ENCODE measurements at places on chromosomes 1 and 21.

DNA sequence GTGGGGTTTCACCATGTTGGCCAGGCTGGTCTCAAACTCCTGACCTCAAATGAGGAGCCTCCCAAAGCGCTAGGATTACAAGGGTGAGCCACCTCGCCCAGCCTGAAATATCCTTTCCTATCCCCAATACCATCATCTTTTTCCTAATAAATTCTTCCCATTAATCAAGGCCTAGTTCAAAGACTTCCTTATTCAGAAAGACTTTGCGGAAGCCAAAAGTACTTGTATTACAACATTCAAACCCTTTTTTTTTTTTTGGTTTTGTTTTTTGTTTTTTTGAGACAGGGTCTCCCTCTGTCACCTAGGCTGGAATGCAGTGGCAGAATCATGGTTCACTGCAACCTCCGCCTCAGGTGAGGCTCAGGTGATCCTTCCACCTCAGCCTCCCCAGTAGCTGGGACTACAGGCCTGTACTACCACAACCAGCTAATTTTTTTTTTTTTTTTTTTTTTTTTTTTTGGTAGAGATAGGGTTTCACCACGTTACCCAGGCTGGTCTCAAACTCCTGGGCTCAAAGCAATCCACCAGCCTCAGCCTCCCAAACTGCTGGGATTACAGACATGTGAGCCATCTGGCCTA is 7.6 kb downstream of the SLC19A2 start:
- no peak for DNase-seq

GRCh38 chr1:17099616-17100340 is 19.5 kb downstream of the PADI2 start:
- no peak for DNase-seq

DNA sequence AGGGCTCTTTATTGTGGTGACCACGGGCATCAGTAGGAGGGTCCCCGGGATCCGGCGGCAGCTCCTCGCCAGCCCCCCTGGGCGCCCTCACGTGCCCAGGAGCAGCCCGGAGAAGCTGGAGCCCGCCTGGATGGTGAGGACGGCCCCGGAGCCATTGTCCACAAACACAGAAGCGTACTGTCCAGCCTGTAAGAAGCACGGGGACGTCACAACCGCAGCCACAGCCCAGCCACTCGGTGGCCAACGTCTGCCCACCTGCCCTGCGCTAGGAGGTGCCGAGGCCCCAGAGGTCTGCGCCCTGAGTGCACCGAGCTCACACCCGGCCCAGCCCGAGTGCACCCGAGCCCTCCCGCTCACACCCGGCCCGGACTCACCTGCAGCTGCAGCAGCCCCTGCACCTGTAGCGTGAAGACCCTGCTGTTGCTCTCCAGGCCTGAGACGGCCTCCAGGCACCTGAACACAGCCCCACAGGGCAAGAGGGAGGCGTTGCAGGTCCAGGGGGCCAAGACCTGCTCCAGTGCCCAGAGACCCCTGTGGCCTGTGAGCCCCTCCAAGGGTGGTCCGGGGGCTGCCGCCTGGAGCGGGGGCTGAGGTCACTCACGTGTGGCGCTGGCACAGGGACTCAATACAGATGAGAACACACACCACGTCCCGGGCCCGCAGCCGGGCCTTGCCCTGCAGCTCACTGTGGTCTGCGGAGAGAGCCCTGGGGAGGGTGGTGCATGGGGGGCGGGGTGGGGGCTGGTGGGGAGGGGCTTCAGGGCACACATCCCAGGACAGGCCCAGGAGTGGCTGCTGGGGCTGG is 3.9 kb downstream of the C1QTNF12 start:
- no peak for DNase-seq

DNA sequence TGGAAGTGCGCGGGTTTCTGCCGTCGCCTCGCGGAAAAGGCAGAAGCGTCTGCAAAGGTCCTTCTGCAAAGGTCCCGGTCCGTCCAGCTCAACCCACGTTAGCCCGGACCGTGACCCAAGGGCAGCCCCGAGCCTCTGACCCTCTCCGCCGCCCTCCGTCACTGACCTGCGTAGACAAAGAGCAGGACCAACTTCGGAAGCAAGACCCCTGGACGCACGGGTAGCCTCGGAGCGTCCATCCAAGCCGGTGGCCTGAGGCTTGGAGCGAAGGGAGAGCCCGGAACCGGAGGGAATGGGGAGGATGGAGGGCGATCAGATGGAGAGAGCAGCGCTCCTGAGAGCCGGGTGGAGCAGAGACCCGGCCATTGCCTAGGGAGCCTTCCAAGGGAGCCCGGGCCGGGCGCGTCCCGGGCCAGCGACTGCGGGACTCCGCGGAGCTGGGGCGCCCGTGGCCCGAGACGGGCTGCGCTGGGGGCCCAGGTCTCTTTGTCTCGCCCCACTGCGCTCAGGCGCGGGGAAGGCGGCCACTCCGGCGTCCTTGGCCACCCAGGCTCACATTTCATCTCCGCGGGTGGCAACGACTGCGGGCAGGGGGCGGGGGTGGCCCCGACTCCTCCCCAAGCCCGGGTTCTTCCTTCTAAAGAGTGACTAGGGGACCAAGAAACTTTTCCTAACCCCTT is at the start of gene CYYR1:
Gene CYYR1 (minus strand): TSS at position 585 of the 680 bp plus-strand sequence. CDS start 346 bp downstream, at position 239.
- DNase-seq: no peak

DNA sequence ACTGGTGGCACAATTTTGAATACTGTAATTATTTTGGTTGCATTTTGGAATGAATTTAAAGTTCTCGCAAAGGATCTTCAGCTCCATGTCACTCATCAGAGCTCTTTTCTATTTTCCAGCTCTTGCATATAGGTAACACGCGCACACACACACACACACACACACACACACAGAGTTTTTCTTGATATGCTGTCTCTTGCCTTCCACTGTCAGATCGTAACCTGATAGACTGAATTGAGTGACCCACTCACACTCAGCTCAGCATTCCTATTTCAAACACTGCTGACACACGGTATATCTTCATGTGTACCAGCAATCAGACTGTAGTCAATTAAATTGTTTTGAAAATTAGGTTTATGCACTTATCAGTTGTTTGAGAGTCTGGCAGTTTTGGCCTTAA is 214.1 kb downstream of the PBX1 start:
- DNase-seq: no peak

- DNase-seq: no peak
Observed at GRCh38 chr1:18644973-18645746, 14.5 kb downstream of the PAX7 start.

GRCh38 chr1:170663404-170664092 is 383 bp upstream of the PRRX1 start:
- DNase-seq: no peak

- DNase-seq: no peak
Observed at GRCh38 chr1:9573723-9574122, 15.0 kb upstream of the TMEM201 start.

DNA sequence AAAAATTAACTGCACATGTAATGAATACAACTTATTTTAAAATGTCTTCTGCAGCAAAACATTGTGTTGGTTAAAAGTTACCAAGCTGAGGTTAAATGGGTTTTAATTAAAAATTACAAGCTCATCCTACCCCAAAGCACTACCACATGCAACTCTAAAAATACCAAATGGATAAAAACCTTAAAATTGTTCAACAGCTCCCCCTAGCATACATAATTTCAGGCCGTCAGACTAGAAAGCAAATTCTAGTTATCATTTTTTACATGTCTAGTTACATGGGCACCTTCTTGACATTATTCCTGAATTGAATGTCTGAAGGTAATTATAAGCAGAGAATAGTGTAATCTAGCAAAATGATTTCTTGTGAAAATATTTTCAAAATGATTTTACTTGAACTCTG is 176.5 kb downstream of the C1orf21 start:
- no peak for DNase-seq

GRCh38 chr21:44434936-44435635 is 20.2 kb upstream of the LRRC3 start:
- no peak for DNase-seq

DNA sequence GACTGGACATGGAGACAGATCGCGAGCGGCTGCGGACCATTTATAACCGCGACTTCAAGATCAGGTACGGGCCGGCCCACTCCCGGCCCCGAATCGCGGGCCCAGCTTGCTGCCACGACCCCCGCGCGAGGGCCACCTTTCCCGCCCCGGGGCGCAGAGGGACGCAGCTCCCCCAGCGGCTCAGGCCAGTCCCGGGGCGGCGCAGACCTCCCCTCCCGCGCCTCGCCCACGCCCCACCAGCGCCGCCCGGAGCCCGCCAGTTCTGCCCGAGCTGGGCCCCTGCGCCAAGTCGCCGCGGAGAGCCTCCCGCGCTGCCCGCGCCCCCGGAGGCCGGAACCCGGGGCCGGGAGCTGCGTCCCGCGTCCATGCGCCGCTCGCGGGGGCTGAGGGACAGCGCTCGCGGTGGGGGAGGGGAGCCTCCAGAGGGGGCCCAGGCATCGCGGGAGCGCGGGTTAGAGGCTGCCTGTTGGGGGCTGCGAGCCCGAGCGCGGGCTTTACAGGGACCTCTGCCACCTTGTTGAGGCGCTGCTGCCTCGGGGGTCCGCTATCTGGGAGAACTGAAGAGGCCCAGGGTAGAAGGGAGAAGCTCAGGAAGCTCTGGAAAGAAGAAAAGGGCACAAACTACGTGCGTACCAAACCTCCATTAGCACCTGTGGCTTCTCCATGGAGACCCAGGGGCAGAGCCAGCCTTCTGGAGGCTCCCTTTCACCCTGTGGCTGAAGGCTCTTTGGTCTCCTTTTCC is 698 bp downstream of the MOV10 start:
- DNase-seq: no peak

DNA sequence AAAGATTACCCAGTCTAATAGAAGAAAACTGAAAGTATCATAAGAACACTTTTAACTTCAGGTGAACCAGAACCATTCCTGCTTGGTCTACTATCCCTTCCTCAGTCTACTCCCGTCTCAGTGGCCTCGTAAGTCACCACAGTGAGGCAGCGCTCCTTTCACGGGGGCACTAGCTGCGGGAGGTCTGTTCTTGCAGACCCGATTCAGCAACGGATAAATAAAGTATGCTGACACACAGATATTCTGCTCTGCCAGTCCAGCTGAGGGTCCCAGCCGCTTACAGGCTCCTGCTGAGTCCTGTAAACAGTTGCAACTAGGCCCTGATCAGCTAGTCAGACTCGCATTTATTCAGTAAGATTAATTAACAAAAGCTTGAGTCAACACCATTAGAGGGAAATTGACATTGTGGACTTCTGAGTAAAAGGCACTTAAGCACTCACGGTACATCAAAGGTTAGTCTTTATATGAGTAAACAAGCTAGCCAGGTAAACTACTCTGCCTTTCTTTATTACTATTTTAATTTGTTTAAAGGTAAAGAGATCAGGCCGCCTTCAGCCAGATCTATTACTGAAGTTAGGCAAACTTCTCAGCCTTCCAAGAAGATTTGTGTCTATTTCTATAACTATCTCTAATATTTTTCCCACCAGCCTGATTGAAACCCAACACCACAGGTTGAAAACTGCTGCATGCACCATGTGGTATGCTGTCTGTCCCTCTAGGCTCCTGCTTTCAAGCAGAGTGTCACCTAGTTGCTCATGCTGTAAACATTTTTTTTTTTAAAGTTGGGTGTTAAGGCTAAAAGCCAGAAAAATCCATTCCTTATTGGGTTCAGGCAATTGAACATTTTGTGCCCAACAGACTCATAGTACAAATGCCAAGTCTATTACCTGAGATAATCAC is 87.7 kb downstream of the INTS7 start:
- DNase-seq: no peak

DNA sequence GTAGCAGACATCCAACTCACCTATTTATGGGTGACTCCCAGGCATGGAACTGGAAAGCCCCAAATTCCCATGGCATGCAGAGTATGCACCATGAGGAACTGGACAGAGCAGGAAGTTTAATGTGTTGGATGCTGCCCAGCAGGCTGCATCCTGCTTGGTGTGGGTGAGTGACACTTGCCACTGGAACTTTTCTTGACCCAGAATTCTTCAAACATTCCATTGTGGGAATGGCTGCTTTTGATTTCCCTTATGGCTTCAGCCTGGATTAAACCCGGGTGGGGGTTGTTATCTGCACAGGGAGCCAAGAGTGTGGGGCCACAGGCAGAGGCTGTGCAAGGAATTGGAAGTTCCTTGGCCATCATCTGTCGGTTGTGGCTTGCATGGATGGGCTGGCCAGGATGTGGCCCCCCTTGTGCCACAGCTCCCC is 26.9 kb upstream of the BACE2 start:
- no peak for DNase-seq

- no peak for DNase-seq
Observed at GRCh38 chr1:30274976-30275621, 448.3 kb downstream of the MATN1 start.

DNA sequence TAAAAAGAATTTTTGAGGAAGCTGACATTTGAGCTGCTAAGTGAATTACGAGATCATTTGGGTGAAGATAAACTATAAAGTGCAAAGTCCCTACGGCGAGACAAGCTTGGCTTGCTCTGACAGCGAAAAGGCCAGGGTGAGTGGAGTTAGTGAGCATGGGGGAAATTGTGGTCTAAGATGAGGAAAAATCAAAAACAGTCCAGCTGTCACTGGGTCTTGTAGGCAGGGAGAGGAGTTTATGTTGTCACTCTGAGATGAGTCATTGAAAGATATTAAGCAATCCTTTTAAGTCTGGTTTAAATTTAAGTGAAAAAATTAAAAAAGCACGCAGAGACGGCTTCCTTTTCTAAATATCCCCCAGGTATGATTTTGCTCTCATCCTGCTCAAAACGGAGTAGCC is 601.9 kb downstream of the MRPL39 start:
- no peak for DNase-seq

DNA sequence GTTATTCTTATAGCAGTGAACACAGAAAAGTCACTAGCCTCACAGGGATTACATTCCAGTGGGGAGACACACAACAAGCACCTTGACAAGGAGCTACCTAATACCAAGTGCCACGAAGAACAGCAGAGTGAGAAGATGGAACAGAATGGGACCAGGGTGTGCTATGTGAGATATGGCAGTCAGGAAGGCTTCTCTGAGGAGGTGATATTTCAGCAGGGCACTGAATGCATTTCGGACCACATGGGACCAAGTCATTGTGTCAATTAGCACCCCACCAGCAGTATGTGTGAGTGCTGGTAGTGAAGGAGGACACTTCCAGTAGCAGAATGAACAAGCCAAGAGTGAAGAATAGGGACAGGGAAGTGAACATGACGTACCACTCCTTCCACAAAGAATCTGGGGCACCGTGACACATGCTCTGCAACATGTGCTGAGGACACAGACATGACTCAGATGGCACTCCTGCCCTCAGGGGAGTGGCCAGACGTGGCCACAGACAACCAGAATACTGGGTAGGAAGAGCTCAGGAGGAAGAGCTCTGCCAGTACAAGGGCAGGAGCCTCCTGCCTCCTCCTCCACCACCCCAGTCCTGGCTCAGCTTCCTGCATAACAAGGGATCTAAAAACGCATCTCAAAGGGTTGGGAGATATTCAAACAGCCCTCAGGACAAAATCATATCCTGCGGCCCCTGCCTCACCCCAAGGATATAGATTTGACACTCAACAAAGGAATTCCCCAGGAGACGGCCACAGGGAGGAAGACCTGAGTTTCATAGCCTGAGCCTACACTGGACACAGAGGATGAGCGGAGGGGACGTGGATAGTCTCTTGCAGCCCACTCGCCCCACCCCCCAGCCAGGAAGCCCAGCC is 102.5 kb downstream of the TRABD2B start:
- no peak for DNase-seq

- no peak for DNase-seq
Observed at GRCh38 chr1:169271098-169271497, 96.5 kb downstream of the NME7 start.

- no peak for DNase-seq
Observed at GRCh38 chr1:111161843-111162487, 21.9 kb downstream of the CEPT1 start.

All from cortex of kidney (tissue), 1 donor.